ENCODE measurements at places on chromosomes 6 and 20.

DNA sequence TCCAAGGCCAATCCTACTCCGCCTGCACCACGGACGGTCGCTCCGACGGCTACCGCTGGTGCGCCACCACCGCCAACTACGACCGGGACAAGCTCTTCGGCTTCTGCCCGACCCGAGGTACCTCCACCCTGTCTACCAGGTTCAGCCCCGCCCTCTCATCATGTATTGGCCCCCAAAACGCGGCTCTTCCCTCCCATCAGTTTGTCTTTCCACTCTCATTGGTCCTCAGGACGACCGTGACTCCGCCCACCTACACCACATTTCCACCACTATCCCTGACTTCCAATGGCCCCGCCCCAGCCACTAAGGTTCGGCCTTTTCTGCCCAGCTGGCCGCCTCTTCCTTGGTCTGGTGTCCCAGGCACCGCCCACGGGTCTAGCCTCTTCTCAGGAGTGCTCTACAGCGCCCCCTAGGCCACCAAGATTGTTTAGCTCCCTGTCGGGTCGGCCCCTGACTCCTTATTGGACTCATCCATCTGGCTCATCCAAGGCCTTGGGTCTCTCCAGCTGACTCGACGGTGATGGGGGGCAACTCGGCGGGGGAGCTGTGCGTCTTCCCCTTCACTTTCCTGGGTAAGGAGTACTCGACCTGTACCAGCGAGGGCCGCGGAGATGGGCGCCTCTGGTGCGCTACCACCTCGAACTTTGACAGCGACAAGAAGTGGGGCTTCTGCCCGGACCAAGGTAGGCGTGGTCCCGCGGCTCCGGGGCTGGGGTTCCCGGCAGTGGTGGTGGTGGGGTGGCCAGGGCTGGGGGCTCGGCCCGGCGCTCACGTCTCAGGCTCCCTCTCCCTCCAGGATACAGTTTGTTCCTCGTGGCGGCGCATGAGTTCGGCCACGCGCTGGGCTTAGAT, 3.1 kb downstream of the MMP9 start:
- no peak for DNase-seq

DNA sequence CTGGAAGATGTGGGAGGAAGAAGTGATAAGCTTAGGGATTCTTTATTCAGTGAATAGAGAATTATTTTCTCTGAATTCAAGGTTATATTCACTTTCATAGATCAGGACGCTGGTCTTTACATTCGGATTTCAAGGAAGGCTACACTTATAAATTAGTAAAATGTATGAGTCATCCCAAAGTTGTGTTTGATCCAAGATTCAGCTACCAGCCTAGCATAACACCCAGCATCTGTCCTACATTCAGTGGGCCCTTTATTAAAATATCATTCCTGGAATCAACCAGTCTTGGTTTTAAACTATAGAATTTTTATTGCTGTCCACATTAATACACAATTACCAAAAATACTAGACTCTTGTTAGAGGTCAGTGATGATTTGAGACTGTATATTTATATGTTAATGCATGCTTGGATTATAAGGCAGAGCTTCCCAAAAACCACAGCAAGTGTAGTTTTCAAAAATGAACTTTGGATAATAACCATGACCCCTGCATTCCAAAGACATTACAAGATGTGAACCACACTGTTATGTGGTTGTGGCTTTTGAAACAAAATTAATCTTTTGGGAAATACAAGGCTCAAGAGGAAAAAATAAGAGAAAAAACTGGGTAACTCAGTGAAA, 210.7 kb upstream of the CNR1 start:
- no peak for DNase-seq

DNA sequence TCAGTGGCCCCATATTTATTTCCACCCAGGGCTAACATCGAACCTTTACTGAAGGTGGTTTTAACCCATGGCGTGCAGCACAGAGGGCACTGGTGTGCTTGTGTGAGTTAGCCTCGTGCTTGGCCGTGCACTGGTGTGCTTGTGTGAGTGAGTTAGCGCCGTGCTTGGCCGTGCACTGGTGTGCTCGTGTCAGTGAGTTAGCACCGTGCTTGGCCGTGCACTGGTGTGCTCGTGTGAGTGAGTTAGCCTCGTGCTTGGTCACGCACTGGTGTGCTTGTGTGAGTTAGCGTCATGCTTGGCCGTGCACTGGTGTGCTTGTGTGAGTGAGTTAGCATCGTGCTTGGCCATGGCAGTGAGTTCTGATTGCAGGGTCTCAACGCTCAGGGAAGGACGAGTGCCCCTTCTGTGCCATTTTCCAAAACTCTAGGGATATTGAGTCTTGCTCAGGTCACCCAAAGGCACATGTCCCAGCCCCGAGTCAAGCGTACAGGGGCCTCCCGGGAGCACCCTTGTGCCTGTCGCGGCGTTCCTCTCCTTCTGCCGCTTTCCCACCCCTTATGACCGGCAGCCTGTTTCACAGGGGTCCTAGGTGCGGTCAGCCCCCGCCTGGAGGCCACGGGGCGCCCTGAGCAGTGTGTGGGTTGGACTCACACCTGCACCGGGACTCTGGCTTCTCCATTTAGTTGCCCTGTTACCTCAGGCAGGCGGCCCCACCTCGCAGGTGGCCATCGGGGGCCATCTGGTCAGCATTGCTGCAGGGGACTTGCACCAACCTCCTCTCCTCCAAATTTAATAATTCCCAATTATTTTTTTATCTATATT, 399.1 kb downstream of the CDH4 start:
- DNase-seq: no peak

GRCh38 chr20:21099751-21100577, 6.2 kb downstream of the LINC00237 start:
- peak; percentile 44 for DNase-seq

GRCh38 chr6:56259234-56260077, 12.1 kb upstream of the COL21A1 start:
- no peak for DNase-seq

GRCh38 chr6:33949877-33950435, 146.2 kb upstream of the MLN start:
- no peak for DNase-seq

- DNase-seq: no peak
These were observed 3.4 kb upstream of the MAFB start for GRCh38 chr20:40692240-40693011.

GRCh38 chr6:150347845-150348244, 21.0 kb upstream of the IYD start:
- DNase-seq: no peak

GRCh38 chr6:118580585-118581419, 32.7 kb downstream of the PLN start:
- no peak for DNase-seq

GRCh38 chr6:29589423-29590048, 4.6 kb downstream of the OR2H2 start:
- peak; percentile 55 for DNase-seq

- DNase-seq: no peak
These were observed 95.9 kb downstream of the SMOC2 start for GRCh38 chr6:168536665-168537539.

DNA sequence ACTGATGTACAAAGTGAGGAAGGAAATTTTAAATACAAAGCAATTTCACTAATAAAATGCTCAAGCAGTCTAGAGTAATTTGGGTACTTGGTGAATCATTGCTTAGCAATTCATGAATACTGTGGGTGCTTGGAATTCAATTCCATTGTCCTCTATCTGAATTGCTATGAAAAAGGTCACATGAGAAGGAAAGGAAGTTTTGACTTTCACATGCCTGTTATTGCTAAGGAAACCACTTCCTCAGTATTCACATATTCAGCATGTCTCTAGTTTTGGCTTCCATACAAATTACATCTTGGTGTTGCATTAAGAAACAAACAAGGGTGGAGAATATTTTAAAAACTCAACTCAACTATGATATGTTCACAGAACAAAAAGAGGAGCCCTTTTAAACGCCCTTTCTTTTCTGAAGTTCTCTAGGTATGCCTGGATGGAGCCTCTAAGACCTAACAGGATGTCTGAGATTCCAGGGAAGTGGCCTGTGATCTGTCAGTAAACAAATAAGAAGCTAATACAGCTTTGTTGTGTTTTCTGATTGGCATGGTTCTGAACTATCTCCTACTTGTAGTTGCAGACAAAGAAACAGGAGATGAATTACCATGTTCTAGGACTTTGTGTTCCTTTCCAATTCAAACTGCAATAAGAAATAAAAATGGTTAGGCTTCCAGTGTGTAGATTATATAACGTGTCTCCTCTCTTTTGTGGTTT, 190.4 kb downstream of the OGFRL1 start:
- no peak for DNase-seq

- DNase-seq: peak; percentile 80
These were observed at the start of gene ANKRD6 for GRCh38 chr6:89432875-89433251. TSS of gene ANKRD6 (plus strand) at chr6:89433152. CDS start at chr6:89566977, 133,825 bp downstream.

- DNase-seq: no peak
These were observed 25.5 kb downstream of the ANGPT4 start for GRCh38 chr20:890666-891057.

Measured in CD4-positive, alpha-beta memory T cell (primary cell).